ENCODE measurements at places on chromosomes 2 and 18. TPM values are rescaled to one million over a fixed set of nuclear protein-coding genes. Genes with fewer than 3 reads are reported as not detected.

Gene TWIST2
- polyA plus RNA-seq, result 4.7 TPM

Gene C2orf66
- not detected for polyA plus RNA-seq

Gene HOXD13
- polyA plus RNA-seq, result 0.10 TPM

Gene LIMS2
- polyA plus RNA-seq, result 24.2 TPM

Gene ABCG8
- 0.13 TPM for polyA plus RNA-seq

Gene PROKR1
- polyA plus RNA-seq, result 3.0 TPM

Data from muscle of leg (tissue), 16 donors.